ENCODE measurements at places on chromosomes 11 and 22.

- DNase-seq: no peak
These were observed 1097.4 kb upstream of the CCDC90B start for GRCh38 chr11:84383576-84383975.

DNA sequence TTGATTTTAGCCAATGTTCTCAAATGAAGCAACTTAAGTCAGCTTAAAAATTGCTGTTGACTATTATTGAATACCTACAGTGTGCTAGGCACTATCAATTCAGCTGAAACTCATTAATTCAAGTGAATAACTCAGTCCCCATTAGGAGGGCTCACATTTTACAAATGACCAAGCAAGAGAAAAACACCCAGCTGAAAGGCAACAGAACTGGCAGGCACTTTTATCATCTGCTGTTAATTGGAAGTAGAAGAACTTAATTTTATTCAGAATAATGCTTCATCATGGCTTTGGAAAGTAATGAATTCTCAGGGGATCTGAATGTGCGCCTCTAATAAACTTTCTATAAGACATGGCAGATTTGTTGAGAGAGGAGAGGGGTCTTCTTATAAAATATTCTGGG is 1066.9 kb downstream of the DLG2 start:
- no peak for DNase-seq

GRCh38 chr11:33532720-33533385 is 167.8 kb downstream of the C11orf91 start:
- DNase-seq: no peak

DNA sequence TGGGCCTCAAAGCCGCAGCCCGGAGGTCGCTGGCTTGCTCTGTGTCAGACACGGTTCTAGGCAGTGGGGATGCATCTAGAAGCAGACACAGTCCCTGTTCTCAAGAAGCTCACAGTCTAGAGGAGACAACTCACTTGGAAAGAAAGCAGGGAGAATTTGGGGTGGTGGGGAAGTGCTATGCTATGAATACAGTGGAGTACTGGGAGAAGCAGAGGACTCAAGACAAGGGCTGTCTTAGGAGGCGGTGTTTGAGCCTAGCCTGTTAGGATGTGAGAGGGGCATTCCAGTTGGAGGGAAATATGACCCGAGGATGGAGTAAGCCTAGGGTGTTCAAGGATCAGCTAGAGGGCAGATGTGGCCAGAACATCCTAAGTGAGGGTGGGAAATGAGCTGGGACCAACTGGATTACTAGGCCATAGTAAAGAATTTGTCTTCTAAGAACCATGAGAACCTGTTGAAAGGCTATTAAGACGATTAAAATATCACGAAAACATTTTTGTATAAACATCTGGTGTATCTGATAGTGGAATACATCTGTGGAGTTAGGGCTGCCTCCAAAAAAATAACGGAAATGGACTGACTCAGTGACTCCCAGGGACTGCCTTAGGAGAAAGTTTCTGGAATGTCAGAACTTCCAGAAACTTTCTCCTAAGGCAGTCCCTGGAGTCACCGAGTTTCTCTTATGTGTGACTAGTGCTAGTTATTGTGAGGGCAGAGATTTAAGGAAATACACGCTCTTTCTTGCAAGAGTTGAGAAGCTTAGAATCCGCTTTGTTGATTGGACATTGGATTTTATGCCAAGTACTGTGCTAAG is 1.1 kb upstream of the PITPNB start:
- no peak for DNase-seq

DNA sequence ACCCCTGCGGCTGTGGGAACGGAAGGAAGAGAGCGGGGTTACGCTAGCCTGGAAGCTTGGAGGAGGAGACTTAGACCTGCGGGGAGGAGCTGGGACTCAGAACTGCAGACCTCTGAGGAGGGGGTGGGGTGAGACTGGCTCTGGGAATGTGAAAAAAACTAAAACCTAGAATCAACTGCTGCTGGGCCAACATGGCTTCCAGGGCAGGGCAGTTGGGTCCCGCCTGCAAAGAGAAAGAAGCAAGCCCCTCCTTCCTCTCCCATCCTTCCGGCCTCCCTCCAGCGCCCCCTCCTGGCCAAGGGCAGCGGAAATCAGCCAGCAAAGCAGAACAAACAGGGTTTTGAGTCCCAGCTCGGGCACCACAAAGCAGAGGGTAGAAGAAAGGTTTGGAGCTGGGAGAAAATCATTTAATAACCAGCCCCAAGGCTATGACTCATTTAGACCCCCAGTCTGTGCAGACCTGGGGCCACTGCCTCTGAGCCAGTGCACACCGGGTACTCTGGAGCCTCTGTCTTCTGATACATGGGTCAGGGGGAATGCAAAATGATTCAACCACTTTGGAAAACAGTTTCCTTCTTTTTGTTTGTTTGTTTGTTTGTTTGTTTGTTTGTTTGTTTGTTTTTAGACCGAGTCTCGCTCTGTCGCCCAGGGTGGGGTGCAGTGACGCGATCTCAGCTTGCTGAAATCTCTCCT is 7.3 kb upstream of the NCF4 start:
- DNase-seq: peak; percentile 86

GRCh38 chr22:32533265-32534111 is 58.9 kb downstream of the FBXO7 start:
- no peak for DNase-seq

DNA sequence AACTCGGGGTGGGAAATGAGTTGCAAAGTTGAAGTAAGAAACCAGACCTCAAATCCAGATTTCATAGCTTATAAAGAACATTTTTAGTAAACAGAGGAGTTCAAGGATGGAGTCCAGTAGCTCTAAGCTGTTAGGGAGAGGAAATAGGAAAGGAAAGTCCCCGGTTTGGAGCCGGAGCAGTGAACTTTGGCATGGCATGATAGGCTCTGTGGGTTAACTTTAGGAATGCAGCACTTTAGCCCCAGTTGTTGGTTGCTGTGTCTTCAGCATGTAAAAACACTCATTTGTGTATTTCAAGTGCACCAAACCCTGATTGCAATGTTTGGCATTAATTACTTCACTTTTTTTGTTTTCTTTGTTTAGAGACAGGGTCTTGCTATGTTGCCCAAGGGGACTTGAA is 8.6 kb upstream of the PIK3IP1 start:
- no peak for DNase-seq

DNA sequence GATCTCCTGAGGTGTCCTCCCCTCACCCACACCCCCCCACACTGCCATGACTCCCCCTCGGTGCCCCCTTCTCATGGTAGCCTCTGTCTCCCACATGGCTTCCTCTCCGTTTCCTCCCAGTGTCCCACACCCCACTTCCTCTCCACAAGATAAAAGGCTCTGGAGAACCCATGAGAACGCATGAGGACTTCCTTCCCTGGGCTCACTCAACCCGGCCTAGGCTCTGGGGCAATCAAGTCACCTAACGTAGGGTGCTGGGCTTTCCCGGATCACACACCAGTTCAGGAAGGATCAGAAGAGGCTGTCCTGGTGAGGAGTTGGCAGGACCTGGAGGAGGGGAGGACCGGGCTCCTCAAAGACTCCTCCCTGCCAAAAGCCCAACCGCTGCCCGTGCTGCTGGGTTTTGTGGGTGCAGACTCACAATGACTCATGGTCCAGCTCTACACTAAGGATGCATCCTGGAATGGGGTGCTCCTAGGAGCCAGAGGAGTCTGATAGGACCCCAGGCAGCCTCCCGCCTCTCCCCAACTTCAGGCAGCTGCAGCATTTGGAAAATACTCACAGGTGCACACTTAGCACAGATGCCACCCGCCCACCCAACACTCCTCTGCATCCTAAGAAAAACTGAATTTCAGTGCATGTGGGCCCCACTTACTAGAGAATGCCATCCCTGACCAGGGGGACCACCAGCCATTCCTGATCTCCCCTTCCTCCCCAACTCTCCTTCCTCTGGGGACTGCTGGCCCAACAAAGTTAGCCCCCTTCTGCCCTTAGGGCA is 21.0 kb downstream of the SLC22A12 start:
- no peak for DNase-seq

GRCh38 chr11:2577991-2578928 is 121.5 kb downstream of the KCNQ1OT1 start:
- peak; percentile 11 for DNase-seq

DNA sequence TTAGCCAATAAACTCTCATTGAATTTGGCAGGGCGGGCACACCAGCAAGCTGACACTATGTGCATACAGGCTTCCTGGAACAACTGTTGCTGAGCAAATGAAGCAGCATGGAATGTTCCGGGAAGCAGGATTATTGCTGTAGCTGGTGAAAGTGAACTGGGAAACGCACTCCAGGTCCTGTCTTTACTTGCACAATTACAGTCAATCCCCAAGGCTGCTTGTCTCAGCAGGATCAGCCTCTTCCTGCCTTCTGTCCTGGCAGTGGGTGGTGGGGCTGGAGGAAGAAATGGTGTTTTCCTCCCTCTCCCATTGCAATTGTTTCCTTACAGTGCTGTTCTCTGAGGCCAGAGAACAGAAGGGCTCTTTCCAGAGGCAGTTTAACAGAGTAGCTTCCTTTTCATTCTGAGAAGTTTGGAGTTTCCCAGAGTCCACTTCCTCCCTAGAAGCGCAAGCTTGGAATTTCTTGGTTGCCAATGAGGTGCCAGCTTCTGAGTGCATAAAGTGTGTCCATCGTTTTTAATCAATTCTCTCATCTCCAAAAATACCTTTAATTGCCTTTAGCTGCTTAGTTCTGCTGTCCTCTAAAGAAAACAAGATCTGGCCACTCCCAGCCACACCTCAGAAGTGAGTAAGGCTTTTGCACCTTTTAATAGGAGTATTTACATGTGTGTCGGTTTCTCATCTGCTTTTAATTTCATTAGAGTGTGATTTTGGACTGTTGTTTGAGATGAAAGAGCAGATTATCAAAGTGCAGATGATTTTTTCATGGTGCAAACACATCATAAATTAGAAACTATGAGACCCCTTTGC is 19.9 kb downstream of the CD44 start:
- DNase-seq: no peak

GRCh38 chr11:59076876-59077571 is 9.1 kb upstream of the GLYATL1B start:
- DNase-seq: peak; percentile 24

DNA sequence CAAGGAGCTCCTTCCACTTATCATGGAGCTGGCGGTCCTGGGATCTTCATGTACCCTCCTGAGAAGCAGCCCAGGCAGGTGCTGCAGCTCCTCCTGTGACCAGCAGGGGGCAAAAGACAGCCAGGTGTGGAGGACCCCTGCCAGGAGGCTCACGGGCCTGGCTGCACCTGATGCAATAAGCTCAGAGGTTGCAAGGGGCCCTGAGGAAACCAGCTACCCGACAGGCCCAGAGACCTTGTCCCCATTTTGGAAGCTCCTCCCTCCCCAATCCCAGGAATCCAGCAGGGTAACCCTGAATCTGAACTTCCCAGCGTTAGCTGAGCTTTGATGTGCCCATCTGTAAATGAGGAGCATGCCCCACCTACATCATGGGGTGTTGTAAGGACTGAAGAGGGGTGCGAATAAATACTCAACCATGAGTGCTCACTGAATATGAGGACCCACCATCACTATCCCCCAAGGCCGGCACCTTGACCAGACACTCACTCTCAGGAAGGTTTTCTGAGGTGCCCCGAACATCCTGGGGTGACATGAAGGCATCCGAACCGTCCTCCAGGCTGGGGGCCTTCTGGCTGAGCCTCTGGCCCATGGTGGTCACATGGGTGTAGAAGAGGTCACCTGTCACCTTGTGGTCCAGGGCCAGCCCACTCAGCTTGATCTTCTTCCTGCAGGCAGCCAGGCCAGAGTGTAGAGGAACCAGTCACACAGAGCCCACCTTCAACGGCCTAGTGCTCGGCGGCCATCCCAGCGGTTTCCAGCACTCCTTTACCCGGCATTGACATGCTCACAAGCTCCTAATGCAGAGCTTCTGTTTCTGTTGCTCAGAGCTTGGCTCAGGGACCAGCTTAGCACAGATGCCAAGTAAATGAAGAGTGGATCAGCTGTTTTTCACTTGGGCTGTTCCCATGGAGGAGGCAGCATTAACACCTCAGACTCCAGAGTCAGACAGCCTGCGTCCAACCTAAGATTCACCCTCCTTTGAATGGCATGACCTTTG is 21.7 kb downstream of the SLC43A1 start:
- peak; percentile 69 for DNase-seq

- no peak for DNase-seq
These were observed 24.1 kb downstream of the FZD4 start for GRCh38 chr11:86930957-86931547.

DNA sequence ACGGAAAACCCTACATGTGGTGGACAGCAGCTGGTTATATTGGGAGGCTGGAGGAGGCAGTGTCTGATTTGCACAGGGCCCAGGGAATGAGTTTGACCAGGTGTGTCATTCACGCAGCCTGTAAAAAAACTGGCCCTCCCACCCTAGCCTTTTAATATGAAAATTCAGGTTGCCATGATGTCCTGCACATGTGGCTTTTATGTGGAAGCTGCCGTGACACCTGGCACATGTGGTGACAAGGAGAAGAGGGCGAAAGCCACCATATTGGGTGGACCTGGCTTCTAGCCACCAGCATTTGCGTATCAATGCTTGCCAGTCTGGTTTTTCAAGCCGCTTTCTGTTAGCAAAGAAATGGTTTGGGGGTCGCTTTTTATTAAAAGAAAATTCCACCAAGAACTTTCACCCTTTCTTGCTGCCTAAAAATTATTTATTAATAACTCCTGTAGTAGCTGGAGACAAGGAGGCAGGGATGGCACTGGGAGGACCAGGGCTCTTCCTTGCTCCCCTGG is 43.4 kb downstream of the ZNF280B start:
- no peak for DNase-seq

DNA sequence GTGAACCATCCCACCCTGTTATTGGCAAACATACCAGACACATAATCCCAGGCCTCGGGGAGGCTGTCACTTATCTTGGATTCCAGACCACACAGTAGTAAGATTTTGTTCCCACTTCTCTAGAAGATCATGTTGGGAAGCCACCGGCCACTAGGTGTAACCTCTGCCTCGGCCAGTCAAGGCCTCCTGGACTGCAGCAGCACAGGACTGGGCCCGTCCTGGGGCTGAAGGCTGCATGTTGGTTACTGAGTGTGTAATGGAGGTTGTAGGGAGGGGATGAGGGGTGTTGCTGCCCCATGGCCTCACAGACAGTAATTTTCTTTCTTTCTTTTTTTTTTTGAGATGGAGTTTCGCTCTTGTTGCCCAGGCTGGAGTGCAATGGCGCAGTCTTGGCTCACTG is 92.4 kb upstream of the SYT13 start:
- DNase-seq: no peak

DNA sequence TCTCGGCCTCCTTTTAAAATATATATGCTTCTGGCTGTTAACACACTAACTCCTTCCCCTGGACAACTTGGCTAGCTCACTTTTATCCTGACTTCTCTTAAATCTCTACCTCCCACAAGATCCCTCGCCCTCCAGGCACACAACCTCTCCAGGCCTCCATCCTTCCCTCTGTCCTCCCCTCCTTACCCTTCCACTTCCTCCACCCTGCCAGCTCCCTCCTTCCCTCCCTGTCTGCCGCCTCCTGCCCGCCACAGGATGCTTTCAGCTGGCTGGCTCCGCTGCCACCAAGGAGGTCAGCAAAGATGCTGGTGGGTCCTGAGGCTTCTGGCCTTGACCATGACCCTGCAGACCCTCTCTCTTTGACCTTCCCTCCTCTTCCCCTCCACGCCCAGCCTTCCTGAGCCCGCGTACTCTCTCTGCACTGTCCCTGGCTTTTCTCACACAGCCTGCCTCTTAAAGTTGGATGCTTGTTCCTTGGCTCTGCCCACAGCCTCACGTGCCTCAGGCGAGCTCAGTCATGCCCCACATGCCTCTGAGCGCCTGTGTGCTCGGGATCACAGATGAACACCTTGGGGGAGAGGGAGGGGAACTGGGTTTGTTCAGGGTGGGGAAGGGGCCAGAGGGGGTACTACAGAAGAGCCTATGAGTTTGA is 6.7 kb downstream of the NFAM1 start:
- no peak for DNase-seq

- no peak for DNase-seq
These were observed 30.6 kb downstream of the AAMDC start for GRCh38 chr11:77851503-77851902.

- DNase-seq: no peak
These were observed 725 bp downstream of the KDM2A start for GRCh38 chr11:67119585-67120391.

- no peak for DNase-seq
These were observed 61.3 kb downstream of the CHST1 start for GRCh38 chr11:45603946-45604682.
